Muscle of leg (tissue), 16 donors: ENCODE measurements at places on chromosomes 16 and 17.

DNA sequence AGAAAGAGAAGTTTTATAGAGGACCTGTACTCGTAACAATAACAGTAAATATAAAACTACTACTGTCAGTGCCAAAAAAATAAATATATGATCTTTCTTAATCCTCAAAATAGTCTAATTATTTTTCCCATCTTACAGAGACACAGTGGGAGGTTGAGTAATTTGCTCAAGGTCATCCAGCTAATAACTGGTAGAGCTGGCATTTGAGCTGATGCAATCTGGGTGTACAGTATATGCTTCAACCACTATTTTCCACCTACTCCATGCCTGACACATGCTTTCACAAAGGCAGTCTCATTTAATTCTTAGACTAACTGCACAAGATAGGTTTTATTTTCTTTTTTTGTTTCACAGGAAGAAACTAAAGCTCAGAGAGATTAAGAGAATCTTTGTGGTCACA, 33.6 kb downstream of the PIGL start:
- DNase-seq, result no peak

GRCh38 chr16:67419502-67419901, 3.2 kb upstream of the ZDHHC1 start:
- no peak for DNase-seq

DNA sequence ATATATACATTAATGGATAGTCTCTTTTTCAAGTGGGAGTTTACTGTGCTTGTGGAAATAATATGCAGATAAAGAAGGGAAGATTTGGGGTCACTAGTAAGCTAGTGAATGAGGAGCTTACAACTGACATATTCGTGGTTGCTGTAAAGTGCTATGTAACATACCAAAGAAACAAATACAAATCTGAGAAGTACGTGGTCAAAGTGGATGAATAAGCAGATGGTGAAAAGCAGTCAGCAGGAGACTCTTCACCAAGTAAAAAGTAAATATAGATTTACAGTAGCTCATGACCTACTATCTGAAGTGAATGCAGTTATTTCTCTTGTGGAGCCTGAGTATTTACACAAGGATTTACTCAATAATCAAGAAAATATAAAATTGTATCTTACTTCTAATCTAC, 136.6 kb upstream of the ELAC2 start:
- no peak for DNase-seq

- no peak for DNase-seq
Observed at GRCh38 chr16:54538276-54538675, 251.7 kb upstream of the IRX3 start.

DNA sequence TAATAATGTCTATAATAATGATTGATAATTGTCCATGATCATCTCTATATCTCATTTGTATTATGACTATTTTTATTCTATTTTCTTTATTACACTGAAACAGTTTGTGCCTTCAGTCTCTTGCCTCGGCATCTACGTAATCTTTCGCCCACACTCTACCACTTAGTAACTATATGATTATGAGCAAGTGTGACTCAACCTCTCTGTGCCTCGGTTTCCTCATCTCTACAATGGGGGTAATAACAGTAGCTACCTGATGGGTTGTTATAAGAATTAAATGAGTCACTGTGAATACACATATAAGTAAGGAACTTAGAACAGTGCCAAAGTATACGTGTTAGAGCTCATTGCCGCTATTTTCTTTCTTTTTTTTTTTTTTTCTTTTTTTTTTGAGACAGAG, 3.7 kb upstream of the SLC16A11 start:
- DNase-seq, result no peak
